ENCODE measurements at places on chromosomes 3 and 15. TPM values are rescaled to one million over a fixed set of nuclear protein-coding genes. Genes with fewer than 3 reads are reported as not detected.

The PARP15 gene
- not detected for total RNA-seq

The PLSCR4 gene
- total RNA-seq, result 1.7 TPM

The SLC9C1 gene
- total RNA-seq, result 2.2 TPM

GRCh38 chr15:69593981-69594966, 141.7 kb downstream of the RPLP1 start:
- peak; percentile 28 for DNase-seq

- peak; percentile 96 for DNase-seq
These were observed 56.4 kb downstream of the SPTSSB start for GRCh38 chr3:161314836-161315395.

DNA sequence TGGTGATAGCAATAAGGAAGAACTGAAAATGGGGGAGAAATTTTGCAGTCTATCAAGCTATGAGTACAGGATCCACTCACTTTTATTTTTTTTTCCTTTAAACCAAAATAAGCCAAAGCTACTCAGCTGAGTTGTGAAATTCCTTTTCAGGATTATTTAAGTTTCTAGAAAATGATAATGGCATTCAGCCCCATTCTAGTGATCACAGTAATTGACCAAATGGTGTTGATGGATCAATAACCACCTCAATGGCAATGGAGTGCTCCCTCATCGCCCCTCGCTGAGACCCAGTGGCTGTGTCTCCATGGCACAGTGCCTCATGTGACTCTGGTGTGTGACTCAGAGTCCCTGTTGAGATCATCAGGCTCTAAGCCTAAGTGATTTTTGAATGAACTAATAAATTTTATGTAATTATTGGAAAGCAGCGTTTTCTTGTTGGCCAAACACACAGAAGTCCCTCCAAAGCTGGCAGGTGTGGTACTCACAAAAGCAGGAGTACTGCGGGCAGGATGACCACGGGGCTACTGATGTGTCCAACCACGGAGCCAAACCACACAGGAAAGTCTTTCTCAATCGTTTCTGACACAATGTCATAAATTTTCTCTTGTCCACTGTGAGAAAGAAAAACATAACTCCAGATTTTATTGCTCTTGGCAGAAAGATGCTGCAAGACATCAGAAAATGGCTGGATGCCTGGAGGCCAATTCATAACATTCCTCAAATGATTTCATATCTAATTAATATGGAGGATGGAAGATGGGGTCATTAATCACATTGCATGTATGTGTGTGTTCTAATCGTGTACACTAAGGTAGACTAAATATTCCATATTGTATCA, 14.4 kb upstream of the STARD5 start:
- no peak for DNase-seq

- no peak for DNase-seq
These were observed 23.6 kb downstream of the MRPS11 start for GRCh38 chr15:88491158-88491557.

- no peak for DNase-seq
These were observed 8.0 kb downstream of the FYCO1 start for GRCh38 chr3:45987368-45988291.

DNA sequence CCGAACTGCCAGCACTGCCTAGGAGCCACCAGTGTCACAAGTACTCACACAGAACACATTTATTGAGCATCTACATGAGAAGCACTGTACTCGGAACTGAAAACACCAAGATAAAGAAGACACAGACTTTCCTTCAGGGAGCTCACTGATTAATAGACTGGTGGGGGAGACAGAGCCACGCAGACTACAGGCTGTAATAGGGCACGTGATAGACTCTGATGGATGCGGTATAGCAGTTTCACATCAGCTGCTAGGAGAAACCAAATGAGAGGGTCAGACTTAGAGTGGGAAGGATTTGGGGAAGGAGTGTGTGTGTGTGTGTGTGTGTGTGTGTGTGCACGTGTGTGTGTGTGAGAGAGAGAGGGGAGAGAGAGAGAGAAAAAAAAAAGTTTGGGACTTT, 12.1 kb downstream of the EPHB1 start:
- no peak for DNase-seq

- no peak for DNase-seq
These were observed 529.8 kb upstream of the NAALADL2 start for GRCh38 chr3:174329321-174329720.
